ENCODE measurements at places on chromosomes 16 and 17.

DNA sequence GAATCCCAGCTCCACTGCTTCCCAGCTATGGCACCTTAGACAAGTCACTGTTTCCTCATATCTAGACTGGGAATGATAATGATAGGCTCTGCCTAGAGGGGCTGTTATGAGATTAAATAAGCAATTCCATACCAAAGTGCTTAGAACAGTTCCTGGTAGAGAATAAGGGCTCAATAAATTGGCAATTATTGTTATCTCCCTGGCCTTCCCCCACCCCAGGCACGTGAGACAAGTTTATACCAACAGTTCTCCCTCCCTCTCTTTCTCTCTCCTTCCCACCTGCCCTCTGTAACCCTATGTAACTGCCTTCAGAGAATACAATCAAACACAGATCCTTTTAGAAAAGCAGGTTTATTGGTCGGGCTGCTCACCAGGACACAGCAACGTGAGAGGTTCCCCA is 13.9 kb upstream of the STAT3 start:
- no peak for DNase-seq

- no peak for DNase-seq
Measured at GRCh38 chr17:57207396-57207795, 48.9 kb upstream of the MSI2 start.

- DNase-seq: no peak
Measured at GRCh38 chr16:15610369-15610871, 32.5 kb downstream of the MARF1 start.

GRCh38 chr16:66741169-66741900 is 10.1 kb downstream of the DYNC1LI2 start:
- no peak for DNase-seq

DNA sequence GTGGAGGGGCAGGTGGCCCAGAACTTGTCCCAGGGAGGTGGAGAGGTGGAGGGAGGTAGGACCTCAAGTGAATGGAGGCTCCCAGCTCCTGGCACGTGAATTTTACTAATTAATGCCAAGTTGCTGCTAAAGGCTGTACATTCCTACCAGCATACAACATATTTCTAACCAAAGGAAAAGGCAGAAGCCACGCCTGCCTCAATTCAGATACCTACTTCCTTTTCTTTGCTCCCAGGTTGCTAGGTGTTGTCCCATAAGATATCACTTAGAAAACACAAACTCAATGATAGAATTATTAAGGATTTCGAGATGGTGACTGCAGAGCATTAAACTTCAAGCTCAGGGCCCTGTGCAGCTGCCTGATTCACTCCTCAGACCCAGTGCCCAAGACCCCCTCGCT is 20.5 kb upstream of the SMPD3 start:
- DNase-seq: no peak

GRCh38 chr17:67615011-67615561 is 102.7 kb upstream of the NOL11 start:
- DNase-seq: no peak

DNA sequence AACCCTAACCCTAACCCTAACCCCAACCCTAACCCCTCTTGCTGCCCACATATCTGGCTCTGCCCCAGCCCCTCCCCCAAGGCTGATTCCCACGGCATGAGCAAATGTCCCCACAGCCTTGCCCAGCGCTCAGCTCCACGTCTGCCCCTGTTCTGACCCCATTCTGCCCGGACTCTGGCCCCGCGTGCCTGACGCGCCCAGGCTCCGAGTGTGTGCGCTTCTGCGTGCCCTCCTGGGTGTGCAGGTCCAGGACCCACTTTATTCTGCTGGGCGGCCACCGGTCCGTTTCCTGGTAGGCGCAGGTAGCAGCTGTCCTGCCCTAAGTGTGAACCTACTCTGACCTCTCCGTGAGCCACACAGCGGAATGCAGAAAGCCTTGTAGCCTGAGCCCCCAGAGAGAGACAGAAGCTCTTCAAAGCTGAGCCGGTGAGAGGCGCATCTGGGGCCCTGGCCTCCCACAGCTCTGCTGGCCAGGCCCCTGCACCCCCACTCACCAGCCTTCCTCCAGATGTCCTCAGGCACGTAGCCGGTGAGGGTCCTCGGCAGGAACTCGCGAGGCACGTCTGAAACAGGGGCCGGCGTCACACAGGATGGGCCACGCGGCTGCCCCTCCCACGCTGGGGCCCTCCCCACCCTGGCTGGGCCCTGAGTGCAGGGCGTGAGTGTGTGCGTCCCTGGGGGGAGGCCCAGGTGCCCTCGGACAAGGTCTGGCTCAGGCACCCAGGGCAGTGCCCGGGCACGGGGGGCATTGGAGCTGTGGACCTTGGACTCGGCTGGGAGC is 14.0 kb upstream of the PABPN1L start:
- DNase-seq: no peak

- DNase-seq: no peak
Measured at GRCh38 chr17:21388944-21389343, 12.8 kb downstream of the KCNJ12 start.

GRCh38 chr17:43411369-43411677 is 12.5 kb downstream of the ARL4D start:
- DNase-seq: no peak

- no peak for DNase-seq
Measured at GRCh38 chr17:79574108-79574507, 36.7 kb downstream of the RBFOX3 start.

DNA sequence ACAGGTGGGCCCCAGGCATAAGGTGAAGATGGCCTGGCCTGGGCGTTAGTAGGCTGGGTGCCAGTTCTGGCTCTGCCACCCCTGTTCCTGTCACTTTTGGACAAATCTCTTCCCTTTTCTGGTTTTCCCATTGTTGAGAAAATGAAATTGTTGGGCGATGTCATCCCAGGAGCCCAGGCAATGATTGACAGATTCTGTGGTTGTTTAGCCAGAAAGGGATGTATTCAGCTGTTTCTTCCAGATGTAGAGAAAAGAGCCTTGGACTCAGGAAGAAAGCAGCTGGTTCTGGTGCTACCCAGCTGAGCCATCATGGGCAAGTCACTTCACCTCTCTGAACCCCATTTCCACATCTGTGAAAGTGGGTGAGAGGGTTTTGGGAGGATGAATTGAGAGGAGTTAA is 60.1 kb upstream of the MRTFB start:
- DNase-seq: no peak

DNA sequence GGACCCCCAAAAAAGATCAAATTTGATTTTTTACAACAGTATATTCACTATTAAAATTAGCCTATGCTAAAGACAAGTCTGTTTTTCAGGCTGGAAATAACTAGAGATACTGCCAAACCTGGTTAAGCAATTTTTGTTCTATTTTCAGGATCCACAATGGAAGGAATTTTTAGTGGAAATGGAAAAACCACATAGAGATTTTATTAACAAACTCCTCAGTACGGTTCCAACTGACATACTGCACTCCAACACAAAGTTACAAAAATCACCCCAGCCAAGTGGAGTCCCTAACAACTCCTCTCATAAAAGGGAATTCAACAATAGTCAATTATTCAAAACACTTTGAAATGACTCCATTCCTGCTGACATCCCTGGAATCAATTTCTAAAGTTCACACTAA is 101.6 kb upstream of the TOB1 start:
- no peak for DNase-seq

GRCh38 chr17:48148854-48149786 is 41.6 kb downstream of the SNX11 start:
- no peak for DNase-seq

- no peak for DNase-seq
Measured at GRCh38 chr16:85840801-85841200, 41.3 kb downstream of the COX4I1 start.

- no peak for DNase-seq
Measured at GRCh38 chr17:78891406-78892061, 11.5 kb downstream of the CEP295NL start.

- no peak for DNase-seq
Measured at GRCh38 chr17:35998018-35998545, 3.3 kb downstream of the CCL15 start.

- no peak for DNase-seq
Measured at GRCh38 chr16:66258916-66259845, 107.3 kb upstream of the CDH5 start.

DNA sequence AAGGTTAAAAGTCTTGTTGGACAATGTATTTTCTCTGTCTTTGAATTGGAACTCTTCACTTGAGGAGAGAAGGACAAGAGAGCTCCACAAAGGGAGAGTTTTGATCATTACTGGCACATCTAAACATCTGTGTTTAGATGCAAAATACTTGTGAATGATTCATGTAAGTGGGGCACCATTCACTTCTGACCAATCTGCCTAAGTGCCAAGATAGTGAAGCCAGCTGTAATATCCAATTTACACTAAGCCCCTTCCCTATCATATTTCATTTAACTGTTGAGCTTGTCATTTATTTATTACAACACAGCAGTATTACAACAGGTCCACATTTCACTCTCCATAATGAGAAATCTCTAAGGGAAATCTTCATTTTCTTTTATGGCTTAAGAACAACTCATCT is 832.3 kb upstream of the GOT2 start:
- DNase-seq: no peak

DNA sequence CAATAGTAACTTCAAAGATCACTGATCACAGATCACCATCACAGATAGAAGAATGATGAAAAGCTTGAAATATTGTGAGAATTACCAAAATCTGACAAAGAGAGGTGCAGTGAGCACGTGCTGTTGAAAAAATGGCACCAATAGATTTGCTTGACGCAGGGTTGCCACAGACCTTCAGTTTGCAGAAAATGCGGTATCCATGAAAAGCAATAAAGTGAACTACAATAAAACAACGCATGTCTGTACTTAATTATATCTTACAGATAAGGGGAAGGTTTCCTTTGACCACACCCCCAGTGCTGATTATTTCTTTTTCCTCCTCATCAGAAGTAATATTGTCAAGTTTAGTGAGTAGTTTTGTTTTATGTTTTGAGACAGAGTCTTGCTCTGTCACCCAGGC is 21.1 kb upstream of the PYDC1 start:
- no peak for DNase-seq

- no peak for DNase-seq
Measured at GRCh38 chr16:22252317-22252716, 44.9 kb upstream of the POLR3E start.

DNA sequence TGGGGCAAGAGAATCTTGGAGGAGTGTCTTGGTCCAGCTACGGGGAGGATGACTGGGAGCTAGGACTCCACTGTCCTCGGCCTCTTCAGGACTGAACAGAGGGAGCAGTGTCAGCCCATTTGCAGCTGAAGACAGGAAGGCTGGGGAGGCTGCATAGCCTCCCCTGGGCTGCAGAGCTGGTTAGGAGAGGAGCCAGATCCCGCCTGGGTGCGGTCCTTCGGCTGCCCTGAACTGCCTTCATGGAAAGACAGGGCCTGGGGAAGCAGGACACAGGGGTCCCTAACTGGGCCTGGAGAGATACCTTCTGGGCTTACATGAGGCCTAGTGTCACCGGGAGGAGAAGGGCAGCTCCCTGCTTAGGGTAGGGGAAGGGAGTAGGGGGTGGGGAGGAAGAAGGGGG is 26.6 kb downstream of the UNC13D start:
- DNase-seq: no peak

- DNase-seq: peak; percentile 78
Measured at GRCh38 chr17:32876417-32877163, at the start of gene MYO1D. MYO1D (minus strand) TSS chr17:32877124; CDS start chr17:32876872, 252 bp downstream.

- DNase-seq: no peak
Measured at GRCh38 chr17:77208217-77208808, 67.5 kb downstream of the SEC14L1 start.

GRCh38 chr17:43952724-43953666 is 745 bp downstream of the PYY start:
- DNase-seq: no peak

DNA sequence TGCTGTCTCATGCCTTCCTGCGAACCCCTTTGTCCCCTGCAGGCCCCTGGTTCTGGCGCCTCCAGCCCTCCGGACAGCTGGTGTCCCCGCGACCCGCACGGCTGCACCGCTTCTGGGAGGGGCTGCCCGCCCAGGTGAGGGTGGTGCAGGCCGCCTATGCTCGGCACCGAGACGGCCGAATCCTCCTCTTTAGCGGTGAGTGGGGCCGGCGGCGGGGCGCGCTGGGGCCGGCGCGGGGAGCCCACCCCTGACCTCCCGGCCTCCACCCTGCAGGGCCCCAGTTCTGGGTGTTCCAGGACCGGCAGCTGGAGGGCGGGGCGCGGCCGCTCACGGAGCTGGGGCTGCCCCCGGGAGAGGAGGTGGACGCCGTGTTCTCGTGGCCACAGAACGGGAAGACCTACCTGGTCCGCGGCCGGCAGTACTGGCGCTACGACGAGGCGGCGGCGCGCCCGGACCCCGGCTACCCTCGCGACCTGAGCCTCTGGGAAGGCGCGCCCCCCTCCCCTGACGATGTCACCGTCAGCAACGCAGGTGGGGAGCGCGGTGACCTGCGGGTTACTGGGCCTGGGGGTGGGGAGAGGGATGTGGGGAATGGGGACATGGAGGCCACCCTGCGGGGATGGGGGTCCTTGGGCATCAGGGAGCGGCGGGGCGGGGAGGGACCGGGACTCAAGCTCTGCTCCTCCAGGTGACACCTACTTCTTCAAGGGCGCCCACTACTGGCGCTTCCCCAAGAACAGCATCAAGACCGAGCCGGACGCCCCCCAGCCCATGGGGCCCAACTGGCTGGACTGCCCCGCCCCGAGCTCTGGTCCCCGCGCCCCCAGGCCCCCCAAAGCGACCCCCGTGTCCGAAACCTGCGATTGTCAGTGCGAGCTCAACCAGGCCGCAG is 7.1 kb upstream of the IL32 start:
- DNase-seq: peak; percentile 57

GRCh38 chr16:50245417-50246298 is 20.7 kb upstream of the ADCY7 start:
- DNase-seq: peak; percentile 74

DNA sequence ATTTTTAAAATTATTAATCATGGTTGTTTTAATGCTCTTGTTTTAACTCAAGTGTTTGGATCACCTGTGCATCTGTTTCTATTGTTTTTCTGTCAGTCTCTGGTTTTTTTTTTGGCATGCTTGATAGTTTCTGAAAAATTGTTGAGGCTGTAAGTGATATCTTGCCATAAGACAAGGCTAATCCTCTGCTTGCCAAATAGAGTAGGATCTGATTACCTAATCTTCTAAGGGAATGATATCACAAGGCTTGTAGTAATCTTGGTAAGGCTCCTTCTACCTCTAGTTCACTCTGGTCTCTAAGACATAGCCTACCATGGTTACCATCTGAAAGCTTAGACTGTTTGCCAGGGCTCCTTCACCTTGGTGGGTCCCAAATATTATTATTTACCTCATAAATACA is 81.0 kb downstream of the ATF7IP2 start:
- no peak for DNase-seq

DNA sequence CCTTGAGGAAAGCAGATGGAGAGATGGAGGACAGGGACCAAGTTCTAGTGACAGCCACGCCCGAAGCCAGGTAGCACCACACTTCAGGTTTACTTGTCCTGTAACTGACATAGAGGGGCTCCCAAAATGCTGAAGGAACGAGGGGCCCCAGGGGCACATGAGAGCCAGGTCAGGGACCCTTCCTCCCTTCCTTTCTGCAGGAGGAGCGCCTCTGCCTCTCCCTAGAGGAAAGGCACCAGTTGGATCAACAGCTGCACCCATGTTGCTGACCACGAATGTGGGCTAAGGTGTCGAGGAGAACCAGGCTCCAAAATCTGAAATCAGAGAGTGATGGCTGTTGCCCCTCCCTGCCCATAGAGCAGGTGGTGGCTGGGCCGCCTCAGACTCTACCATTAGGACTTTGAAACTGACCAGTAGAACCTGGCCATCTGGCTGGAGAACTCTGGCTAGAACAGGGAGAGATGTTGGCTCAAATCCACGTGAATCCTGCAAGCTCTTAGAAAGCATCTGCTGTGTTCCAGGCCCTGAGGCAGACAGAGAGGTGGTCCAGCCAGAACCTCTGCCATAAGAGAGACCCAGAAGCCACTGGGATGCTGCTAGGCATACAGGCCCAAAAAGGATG is 218.8 kb downstream of the KATNIP start:
- DNase-seq: no peak

- DNase-seq: no peak
Measured at GRCh38 chr16:88812513-88813268, 963 bp upstream of the APRT start.

Data from activated CD4-positive, alpha-beta T cell treated with anti-CD3 and anti-CD28 coated beads for 4 hours (primary cell).